ENCODE measurements at places on chromosomes 5 and 9.

- DNase-seq: no peak
These were observed 402.3 kb downstream of the LRRC70 start for GRCh38 chr5:62980884-62981283.

DNA sequence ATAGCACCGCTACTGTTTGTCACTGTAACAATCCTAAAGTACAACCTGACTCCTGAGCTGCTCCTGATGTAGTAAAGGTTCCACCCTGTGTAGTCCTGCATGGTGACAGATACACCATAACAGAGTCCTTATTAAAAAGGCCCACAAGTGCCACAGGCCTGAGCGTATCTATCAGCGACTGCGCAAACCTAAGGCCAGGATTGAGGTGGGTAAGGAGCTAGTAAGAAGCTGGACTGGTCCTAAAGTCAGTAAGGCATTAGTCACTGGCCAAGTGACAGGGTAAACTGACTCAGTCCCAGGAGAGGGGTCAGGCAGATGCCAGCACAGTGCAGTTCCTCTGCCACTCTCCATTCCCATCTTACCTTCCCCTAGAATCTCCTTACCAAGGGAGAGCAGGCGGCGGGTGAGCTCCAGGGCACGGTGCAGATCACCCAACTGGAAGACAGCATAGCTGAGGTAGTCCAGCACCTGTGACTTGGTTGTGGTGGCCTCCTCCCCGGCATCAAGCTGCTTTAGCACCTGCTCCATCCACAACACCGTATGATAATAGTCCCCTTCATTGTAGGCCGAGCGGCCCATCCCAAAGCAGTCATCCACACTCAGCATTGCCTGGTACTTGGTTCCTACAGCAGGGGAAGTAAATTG, 17.6 kb downstream of the P4HA2 start:
- DNase-seq: no peak

DNA sequence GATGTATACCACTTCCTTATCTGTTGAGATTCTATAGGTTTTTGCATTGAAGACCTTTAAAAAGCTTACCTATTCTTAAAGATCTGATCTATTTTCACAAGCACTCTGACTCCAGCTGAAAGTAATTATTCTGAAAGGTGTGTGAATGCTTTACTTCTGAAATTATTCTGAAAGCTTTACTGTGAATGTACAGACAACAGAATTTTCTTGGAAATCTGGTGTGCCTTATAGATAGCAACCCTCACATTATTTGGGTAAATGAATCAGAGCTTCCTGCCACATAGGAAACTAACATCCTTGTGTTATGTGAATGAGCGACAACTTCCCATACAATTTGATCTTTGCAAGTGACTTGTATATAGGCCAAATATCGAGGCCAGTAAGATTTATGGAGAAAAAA, 6.5 kb downstream of the CDO1 start:
- DNase-seq: no peak

DNA sequence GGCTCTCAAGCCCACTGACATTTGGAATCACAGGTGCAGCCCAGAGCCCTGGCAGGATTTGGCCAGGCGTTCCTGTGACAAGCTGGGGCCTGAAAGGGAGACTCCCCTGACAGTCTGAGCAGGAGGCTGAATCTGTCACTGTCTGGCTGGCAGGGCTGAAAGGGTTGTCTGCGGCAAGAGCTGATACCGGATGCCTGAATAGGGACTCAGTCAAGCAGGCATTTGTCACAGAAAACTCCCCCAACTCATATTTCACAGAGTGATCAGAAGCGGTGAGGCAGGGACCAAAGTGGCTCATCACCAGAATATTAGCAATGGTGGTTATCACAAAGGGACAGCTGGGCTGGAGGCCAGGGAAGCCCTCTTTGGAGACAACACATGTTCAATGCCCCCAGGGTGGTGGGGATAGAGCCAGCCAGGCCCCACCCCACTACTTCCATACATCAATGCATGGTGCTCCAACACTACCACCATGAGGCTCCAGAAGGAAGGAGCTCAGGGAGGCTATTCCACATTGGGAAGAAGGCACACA, 295.5 kb downstream of the DTWD2 start:
- DNase-seq: no peak

DNA sequence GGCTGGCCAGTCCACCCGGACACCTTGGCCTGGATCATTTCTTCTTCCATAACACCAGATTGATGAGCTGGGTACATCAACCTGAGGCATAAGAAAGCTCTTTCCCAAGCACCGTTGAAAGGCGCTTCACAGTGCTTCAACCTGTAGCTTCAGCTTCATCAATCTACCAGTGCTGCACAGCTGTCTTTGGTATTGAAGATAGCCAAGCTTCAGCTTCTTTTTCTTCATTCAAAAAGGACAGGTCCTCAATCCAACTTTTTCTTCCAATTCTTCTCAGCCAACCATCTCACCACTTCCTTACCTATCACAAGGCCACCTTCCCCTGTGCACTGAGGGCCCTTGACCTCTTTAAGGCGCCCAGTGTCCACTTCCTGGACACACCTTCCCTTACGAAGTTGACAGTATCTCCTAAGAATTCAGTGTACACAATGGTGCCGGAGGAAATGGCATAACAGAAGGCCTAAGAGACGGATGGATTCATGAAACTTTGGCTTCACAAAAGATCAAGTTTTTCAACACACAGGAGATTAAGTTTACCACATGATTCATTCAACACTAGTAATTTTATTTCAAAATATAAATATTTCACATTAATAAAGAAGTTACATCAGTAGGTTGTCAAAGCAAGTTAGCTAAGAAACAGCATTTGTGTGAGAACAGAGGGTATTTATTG, 1.4 kb upstream of the CTNNAL1 start:
- no peak for DNase-seq

- no peak for DNase-seq
These were observed 72.9 kb upstream of the SLC44A1 start for GRCh38 chr9:105171589-105171988.

DNA sequence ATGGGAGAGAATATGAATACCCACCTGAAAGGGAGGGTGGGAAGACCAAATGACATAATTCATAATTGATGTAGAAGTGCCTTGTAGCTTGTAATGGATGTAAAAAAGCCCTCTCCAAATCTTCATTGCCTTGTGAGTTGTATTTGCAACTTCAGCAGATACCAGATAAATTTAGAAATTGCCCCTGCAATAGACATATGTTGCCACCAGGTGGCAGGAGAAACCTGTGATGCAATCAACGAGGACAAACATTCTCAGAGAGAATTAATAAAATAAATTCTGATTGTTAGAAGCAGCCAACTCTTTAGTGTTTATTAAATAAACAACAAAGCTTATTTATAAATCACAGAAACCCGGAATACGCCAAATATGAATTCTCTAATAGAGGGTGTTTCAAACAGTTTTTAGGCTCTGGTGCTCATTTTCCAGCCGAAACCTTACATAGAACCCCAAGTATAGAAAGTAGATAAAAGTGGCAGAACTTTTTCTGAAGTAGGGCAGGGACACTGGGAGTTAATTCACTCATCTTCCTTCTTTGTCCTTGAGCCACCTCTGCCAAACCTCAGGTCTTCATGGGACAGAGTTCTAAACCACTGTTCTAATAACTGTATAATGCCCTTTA, 147.8 kb downstream of the TMEM38B start:
- DNase-seq: peak; percentile 44

DNA sequence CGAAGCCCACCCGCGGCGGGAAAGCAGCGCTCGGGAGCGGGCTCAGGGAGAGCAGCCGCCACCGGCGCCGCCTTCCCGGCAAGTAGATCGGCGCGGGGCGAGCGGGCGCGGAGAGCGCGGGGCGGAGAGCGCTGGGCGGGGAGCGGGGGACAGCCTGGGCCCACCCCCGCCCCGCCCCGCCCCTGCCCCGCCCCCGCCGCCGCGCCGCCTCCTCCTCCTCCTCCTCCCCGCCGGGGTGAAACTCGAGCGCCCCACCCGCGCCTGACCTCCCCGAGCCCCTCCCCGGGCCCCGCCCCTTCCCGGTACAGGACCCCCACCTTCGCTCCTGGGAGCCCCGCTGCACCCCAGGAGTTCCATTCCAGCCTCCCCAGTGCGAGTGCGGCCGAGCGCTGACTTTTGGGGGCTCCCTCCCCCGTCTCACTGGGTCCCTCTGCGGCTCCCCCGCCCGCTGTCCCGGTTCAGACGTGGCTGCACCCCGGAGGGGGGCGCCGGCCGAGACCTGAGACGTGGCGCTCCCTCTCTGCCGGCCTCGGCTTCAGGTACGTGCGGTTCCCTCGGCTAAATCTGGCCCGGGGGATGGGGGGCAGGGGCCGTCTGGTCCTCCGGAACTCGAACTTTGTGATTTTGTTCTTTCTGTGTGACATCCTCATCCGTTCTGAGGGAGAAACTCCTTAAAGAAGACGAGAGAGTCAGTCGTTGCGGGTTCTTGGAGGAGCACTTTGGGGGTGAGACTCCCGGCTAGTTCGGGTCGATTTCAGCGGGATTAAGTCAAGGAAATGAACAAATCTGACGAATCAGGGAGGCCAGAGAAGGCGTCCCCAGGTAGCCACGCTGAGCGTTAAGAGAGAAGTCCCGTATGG, at the start of gene SEMA5A:
SEMA5A (minus strand) TSS at position 84 of the 860 bp plus-strand sequence. CDS start 166,129 bp downstream, outside the sequence.
- peak; percentile 42 for DNase-seq

DNA sequence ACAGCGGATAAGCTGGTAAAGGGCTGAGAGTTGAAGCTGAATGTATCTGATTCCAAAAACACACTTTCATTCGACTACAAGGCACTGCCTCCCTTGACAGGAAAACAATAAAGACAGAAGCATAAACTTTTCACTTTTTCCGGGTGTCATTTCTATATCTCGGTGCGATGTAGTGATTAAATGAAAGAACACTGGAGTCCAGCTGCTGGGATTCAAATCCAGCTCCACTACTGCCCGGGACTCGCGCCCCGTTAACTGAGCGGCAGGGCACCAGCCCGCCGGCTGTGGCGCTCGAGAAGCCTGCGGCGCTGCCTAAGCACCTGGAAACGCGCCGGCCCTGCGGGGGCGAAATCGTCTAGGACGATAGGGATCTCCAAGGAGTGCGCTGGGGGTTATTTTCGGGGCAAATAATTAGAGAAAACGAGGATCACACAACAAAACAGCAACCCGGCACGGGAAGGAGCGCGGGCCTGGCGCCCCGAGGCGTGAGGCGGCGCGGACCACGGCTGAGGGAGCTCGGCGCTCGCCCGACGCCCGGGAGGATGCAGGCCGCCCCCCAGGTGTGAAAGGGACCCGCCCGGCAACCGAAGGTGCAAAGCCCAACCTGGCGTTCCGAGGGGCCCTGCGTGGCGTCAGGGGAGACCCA, 837 bp downstream of the UIMC1 start:
- peak; percentile 72 for DNase-seq

DNA sequence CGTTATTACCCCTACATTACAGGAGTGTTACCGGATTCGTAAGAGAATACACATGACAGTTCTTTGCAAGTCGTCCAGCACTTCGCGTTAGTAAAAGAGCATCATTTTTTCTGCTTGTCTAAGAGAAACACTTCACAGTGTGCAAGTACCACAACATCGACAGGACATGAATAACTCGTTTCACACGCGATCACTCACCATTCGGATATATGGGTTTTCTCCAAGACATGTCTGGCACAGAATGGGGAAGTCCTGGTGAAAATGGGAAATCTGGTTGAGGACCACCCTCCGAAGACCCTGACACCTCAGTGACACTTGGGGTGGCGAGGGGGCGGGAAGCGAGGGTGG, 642 bp downstream of the RBM22 start:
- no peak for DNase-seq

GRCh38 chr5:146000072-146000471, 63.7 kb downstream of the SH3RF2 start:
- no peak for DNase-seq

DNA sequence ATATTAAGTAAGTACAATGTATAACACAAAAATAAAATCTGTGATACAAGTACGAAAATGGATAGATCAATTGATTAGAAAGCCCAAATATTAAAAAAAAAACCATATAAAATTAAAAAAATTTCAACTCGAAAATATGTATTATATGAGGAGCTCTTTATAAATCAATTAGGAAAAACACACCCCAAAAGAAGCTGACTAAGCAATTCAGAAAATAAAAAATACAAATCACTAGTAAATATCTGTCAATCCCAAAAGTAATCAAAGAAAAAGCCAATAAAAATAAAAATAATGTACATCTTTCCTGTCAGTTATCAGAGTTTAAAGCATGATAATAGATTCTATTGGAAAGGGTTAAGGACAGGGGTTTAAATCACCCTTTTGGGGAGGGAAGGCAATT, 10.2 kb upstream of the ACSL6 start:
- no peak for DNase-seq
